ENCODE measurements at places on chromosomes 3 and 15.
A peak's percentile ranks its signal among the peaks of the same experiment; 100 is the strongest.

DNA sequence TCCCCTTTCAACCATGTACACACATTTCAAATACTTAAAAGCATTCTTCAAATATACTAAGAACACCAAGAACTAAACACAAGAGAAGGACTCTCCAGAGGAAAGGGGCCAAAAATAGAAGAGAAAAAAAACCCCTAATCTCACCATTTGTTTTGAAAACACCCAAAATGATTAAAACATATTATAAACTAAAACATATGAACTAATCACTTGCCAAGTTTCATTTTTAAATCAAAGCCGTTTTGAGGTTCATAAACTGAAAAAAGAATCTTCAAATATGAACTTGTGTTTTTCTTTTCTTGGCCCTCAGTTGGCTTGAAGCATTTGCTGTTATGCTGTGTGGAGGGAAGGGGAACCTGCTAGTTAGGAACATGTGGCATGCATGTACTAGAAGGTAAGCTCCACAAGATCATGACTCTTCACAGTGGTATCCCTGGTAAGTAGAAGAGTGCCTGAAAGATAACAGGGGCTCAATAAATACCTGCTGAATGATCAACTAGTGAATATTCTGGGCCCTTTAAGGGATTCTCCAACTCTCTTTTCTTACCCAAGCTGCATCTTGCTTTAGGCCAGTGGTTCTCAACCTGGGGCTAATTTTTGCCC is 224.5 kb downstream of the TIGIT start:
- DNase-seq = no peak

DNA sequence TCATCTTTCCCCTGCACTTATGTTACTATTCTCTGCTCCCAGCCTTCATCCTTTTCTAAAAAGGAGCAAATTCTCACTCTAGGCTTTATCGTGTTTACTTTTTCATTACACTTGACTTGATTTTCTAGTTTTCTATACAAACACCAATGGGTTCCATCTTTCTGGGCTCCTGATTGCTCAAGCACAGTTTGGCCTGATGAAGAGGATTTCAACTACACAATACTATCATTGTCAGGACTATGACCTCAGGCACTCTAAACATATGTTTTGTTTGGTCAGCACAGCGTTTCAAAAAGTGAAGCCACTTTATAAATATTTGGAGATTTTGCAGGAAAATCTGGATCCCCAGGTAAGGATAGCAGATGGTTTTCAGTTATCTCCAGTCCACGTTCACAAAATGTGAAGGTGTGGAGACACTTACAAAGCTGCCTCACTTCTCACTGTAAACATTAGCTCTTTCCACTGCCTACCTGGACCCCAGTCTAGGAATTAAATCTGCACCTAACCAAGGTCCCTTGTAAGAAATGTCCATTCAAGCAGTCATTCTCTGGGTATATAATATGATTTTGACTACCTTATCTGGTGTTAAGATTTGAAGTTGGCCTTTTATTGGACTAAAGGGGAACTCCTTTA is 86.2 kb downstream of the TGFBR2 start:
- DNase-seq = no peak

GRCh38 chr3:98778852-98779413 is 15.8 kb downstream of the ST3GAL6 start:
- DNase-seq = no peak

DNA sequence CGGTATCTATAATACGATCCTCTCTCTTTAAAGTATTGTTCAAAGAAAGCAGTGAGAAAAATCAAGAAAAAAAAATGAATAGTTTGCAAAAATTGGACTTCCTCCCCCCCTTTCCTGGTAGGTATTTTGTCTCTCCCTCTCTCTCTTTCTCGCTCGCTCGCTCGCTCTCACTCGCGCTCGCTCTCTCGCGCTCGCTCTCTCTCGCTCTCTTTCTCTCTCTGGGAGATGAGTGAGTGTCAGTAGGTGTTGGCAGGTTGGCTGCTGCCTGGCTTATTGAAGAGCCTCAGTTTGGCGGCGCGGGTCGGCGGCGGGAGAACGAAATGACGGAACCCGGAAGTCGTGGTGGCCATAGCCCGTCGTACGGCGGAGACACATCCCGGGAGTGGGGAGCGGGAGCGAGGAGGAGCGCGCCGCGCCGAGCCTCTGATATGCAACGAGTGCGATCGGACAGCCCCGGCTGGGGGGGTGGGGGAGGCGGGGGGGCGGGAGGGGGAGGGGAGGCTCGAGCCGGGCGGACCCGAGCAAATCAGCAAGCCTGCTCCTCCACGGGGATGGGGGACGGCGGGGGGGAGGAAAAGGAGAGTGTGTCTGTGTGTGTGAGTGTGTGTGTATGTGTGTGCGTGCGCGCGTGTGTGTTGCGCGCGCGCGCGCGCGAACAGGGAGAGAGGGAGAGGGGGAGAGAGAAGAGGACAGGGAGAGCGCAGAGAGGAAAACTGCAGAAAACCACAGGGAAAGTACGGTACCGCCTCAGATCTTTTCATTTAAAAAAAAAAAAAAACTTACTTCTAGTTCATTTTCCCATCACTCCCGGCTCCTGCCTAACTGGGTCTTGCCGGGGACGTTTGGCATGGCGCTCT is at the start of gene MEIS2:
Gene MEIS2 (minus strand): TSS at position 441 of the 857 bp plus-strand sequence. CDS start 1,083 bp downstream, outside the sequence.
- peak; percentile 72 for DNase-seq

DNA sequence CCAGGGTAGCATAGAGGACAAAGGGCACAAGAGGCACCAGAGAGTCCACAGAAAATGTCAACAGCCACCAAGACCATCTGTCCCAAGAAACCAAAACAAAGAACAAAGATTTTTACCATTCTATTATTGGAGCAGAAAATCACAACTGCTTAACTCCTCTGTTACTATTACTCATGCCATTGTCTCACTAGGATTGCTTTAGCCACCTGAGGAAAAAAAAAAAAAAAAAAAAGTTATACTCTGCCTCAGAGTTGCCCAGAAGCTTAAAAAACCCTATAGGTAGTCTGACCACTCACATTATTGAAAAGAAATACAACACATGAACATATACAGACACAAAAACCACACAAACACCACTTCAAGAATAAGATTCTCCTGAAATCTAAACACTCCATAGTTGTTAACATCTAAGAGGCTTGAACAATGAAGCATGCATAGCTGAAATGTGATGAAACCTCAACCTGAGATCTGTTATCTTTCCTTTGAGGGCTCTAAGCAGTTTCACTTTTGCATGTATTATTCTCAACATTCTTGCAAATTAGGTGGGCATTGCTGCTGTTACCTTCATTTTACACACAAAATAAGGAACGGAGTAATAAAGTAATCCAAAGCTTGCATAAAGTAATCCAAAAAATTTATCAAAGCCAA is 85.4 kb downstream of the IGSF11 start:
- no peak for DNase-seq

- no peak for DNase-seq
Measured at GRCh38 chr15:87300146-87300545, 956.4 kb downstream of the NTRK3 start.

DNA sequence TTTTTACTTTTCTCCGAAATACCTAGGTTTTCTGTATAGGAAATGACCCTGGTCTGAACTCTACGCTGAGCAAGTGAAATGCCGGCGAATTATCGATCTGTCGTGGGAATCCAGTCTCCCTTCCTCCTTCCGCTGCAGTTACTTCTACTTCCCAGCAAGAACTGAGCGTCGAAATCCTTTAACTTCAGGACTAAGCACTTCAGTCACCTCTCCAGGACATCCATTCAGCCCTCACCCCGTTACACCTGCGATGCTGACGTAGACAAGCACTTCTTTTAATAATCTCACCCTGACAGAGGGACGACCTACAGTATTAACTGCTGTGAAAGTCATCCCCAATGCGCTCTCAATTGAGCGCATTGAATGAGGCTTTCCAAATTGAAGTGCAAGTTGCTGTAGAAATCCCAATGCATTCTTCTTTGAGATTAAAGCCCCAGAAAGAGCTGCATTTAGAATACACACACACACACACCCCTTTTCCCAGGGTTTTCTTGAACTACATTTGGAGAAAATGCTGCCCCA is 1.3 kb downstream of the TOP2B start:
- peak; percentile 30 for DNase-seq

DNA sequence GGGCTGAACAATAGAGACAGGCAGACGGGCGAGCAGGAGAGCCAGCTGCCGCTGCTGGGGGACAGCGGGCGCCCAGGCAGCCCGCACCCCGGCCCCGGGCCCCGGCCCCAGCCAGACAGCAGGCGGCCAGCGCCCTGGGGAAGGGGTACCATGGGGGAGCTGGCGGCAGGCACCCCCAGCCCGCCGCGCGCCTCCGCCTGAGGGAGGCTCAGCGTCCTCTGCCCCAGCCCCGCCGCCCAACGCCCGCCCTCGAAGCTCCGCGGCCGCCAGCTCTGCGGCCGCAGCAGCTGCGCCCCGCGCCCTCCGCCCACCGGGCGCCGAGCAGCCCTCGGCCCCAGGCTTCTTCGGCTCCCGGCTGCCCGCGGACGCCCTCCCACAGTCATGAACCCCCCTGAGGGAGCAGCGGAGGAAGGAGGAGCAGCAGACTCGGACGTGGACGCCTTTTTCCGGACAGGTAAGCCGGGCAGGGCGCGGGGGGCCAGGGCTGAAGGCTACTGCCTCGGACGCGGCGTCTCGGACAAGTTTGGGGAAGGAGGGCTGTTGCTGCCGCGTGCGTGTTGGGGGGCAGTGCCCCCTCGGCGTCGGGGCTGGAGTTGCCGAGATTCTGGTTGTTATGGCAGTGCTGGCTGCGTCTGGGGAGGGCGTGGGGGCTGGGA is 41.6 kb upstream of the ROPN1 start:
- DNase-seq = peak; percentile 48

DNA sequence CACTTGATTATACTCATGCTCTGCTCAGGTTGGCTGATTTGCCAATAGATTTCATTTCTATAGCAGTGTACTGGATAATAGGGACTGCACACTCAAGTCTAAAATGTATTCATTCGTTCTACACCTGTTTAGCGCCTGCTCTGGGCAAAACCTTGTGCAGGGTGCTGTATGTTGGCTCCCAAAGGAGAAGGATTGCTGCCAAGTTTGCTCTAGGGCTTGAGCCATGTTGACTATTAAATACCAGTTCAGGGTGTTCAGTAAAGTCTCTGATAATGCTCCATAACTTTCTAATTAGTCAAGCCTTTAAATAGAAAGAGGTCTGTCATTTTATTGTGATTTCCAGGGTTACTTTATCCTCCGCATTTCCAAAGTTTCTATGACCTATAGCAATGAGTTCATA is 470.2 kb downstream of the MAGI1 start:
- no peak for DNase-seq

DNA sequence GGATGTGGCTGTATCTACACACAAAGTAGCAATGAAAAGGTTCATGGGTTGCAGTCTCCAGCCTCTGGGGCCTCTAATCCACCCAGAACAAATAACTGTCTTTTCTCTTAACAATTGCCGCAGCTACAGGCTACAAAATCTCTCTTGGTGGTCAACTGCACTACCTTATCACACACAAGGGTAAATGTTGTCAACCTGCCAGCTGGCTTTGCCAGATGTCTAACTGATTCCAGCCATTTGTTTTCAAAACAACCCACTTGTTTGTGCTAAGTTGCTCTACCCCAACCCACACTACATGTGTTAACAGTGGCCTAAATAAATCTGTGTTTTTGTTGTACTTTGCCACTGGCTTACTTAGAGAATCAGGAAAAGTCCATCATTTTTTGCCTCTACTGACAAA is 447.3 kb downstream of the TAFA4 start:
- DNase-seq = no peak

GRCh38 chr3:78801926-78802561 is 965.8 kb downstream of the ROBO1 start:
- DNase-seq = no peak

DNA sequence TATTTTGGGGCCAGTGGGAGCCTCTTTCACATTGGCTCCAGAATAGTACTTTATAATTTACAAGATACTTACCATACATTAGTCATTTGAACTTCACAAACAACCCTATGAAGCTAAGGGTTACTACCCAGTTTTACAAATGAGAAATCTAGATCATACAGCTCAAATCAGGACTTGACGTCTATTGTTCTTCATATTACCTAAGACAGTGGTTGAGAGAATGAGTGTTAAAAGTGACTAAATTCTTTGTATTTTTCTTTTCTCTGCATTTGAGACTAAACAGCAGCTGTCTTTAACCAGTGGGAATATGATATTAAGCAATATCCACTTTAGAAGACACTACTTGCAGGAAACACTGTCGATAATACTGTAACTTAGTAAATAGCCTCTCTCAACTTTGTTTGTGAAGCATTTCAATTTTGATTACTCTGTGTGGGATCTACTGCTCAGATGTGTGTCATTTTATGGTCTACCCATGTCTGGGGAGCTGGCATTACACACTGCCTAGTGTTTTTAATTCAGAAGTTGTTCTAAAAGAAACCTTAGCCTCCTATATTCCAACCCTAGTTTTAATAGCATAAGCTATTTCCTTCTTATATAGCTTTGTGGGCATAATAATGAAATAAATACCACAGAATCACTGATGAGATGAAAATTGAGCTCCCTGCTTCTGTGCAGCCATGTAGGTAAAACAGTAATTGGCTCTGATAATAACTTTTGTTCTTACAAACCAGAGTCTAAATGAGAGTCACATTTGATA is 45.9 kb downstream of the IQCH start:
- no peak for DNase-seq

- no peak for DNase-seq
Measured at GRCh38 chr3:192331749-192332385, 395.5 kb downstream of the FGF12 start.

DNA sequence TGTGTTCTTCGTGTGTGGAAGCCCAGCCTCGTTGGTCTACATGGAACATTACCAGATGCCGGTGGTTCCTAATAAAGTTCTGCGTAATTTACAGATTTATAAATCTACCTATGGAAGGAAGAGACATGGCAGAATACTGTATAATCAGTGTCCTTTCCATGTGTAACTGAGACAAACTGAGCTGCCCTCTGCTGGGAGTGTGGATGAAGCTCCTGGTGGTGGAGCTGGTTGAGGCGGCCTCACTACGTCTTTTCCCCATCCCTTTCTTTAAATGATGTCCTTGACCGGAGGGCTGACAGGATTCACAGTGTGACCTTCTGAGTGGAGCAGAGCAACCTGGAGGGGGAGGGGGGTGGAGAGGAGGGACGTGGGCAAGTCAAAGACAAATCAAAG is 267.0 kb upstream of the CHRM5 start:
- peak; percentile 12 for DNase-seq

- DNase-seq = no peak
Measured at GRCh38 chr3:150789451-150789850, 26.5 kb upstream of the SIAH2 start.

DNA sequence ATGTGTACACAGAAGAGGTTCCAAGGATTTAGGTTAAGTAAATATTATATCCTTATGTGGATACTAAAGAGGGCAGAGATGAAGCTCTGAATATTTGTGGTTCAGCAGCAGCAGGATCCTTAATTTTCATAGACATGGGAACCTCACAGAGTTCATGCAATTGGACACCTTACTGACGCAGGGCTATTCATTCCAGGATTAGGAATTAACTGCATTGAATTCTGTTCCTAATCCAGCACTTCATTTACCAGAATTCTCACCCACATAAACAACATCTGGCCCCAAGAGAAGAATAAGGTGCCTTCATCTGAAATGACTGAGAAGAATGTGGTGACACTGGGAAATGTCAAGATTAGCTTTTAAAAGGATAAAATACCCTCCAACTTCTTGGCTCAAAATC is 62.4 kb downstream of the ADAMTS9 start:
- DNase-seq = no peak

GRCh38 chr3:96022676-96023075 is 791.7 kb upstream of the EPHA6 start:
- no peak for DNase-seq

GRCh38 chr15:87144775-87145174 is 1065.1 kb downstream of the AGBL1 start:
- no peak for DNase-seq

- no peak for DNase-seq
Measured at GRCh38 chr3:7461202-7461825, 600.4 kb downstream of the GRM7 start.
